PC-3 (cell line): ENCODE measurements at places on chromosomes 3 and 15.

DNA sequence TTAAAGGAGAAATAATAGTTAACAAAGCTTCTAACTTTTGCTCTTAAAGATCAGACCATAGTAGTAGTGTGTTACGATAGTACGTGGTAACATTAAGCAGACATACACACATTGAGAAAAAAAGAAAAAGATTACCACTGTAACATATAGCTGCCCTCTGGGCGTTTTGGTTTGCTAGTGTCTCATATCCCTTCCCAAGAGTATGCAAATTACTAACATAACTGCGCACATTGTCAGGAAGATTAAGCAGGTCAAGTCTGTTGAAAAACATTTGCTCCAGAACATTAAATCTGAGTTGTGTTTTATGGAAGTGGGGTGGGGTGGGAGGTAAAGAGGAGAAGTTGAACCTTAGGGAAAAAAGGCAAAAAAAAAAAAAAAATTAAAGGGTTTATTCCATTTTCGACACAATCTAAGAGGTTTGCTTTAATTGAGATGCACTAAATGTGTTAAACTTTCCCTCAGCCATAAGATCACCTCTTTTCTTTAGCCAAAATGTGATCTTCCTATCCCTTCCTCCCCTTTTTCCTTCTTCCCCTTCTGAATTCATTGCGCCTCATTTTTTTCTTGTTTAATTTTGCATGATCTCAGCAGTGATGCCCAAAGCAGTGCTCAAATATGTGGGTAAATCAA is 1.5 kb upstream of the LRIG1 start:
- no peak overlapping the region for H3K27ac ChIP-seq
- no peaks in the 10 kb centered on the region for H3K27me3 ChIP-seq
- no peaks in the 10 kb centered on the region for H3K4me1 ChIP-seq

DNA sequence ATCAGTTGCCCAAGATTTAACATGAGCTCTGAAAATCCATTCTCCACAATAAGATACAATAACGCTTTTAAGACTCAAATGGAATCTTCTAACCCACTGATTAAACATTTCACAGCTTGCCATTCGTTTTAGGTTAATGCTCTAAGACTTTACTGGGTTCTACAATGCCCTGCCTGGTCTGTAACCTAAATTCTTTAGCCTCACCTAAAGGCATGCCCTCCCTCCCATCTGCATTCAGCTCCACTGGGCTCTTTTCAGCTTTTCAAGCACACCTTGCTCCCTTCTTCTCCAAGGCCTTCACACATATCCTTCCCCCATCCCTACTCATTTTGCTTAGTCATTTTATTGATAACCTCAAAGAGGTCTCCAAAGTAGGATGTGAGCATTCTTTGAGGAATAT is 290.9 kb downstream of the LSAMP start:
- no peaks in the 10 kb centered on the region for H3K27me3 ChIP-seq
- H3K4me3 ChIP-seq, result no peak overlapping the region
- no peak for DNase-seq
- no peaks in the 10 kb centered on the region for H3K36me3 ChIP-seq
- H3K4me1 ChIP-seq, result no peaks in the 10 kb centered on the region

- H3K4me1 ChIP-seq, result peaks cover 36% of the 10 kb centered on the region
- no peaks in the 10 kb centered on the region for H3K36me3 ChIP-seq
- H3K27me3 ChIP-seq, result no peaks in the 10 kb centered on the region
- H3K4me3 ChIP-seq, result no peak overlapping the region
- DNase-seq, result peak; percentile 30
These were observed 598.7 kb upstream of the TGFBR2 start for GRCh38 chr3:30007668-30008067.

GRCh38 chr3:139638518-139638917 is 39.3 kb downstream of the NMNAT3 start:
- no peaks in the 10 kb centered on the region for H3K36me3 ChIP-seq
- DNase-seq, result no peak
- no peak overlapping the region for H3K4me3 ChIP-seq
- H3K27ac ChIP-seq, result no peak overlapping the region
- H3K4me1 ChIP-seq, result no peaks in the 10 kb centered on the region

DNA sequence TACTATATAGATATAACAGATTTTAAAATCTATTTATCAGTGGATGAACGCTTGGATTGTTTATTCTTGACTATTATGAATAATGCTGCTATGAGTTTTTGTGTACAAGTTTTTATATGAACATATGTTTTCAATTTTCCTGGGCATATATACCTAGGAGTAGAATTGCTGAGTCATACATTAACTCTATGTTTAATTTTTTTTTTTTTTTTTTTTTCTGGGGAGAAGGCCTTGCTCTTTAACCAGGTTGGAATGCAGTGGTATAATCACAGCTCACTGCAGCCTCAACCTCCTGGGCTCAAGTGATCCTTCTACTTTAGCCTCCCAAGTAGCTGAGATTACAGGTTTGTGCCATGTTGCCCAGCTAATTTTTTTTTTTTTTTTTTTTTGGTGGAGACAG is 9.1 kb downstream of the CIDEC start:
- H3K36me3 ChIP-seq, result no peaks in the 10 kb centered on the region
- peak overlapping the region; percentile 54 for H3K27ac ChIP-seq
- H3K4me1 ChIP-seq, result peaks cover 20% of the 10 kb centered on the region
- no peaks in the 10 kb centered on the region for H3K27me3 ChIP-seq
- no peak overlapping the region for H3K4me3 ChIP-seq

- H3K27ac ChIP-seq, result no peak overlapping the region
- H3K36me3 ChIP-seq, result no peaks in the 10 kb centered on the region
- peaks cover 17% of the 10 kb centered on the region for H3K4me1 ChIP-seq
- H3K4me3 ChIP-seq, result no peak overlapping the region
- DNase-seq, result no peak
These were observed 4.6 kb downstream of the ATP11B start for GRCh38 chr3:182797876-182798275.

DNA sequence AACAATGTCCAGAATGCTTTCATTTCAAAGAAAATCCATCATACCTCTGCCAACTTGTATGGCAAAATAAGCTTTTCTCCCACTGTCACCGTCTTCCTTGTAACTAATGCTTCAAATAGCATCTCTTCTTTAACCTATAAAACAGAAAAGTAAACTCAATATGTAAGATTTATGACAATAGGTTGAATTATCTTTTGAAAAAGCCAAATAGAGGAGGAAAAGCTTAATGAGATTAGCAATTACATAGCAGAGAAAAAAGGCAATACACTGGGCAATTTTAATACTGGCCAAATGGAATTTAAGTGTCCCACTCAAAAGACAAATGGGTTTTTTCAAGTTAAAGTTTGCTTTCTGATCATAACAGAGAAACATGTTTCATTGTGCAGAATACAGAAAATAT is 118.1 kb downstream of the MYO9A start:
- no peaks in the 10 kb centered on the region for H3K4me1 ChIP-seq
- no peaks in the 10 kb centered on the region for H3K27me3 ChIP-seq
- H3K36me3 ChIP-seq, result no peaks in the 10 kb centered on the region
- H3K4me3 ChIP-seq, result no peak overlapping the region
- H3K27ac ChIP-seq, result no peak overlapping the region

- H3K27ac ChIP-seq, result no peak overlapping the region
- no peaks in the 10 kb centered on the region for H3K36me3 ChIP-seq
- no peaks in the 10 kb centered on the region for H3K27me3 ChIP-seq
These were observed 20.9 kb upstream of the VILL start for GRCh38 chr3:37969596-37970100.

DNA sequence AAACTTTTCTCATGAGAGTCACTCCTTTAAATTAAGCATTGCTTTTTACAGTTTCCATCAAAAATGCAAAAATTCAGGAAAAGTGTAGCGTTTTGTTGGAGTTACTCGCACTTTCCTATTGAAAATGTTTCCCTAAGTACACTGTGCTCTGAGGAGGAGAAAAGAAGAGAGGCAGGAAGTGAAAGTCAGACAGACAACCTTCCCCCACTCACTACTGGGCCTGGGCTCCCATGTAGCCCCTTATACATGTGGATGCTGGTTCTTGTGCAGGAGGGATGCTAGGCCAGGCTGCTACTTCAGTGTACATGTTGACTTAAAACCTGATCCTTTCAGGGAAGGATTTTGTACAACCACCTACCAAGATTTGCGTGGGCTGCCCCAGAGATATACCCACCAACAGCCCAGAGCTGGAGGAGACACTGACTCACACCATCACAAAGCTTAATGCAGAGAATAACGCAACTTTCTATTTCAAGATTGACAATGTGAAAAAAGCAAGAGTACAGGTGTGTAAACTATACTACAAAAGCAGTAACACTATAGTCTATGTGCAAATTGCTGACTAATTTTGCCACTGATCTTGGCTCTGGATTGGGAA is 15.1 kb downstream of the KNG1 start:
- H3K27ac ChIP-seq, result no peak overlapping the region
- no peak overlapping the region for H3K4me3 ChIP-seq
- H3K27me3 ChIP-seq, result no peaks in the 10 kb centered on the region
- no peaks in the 10 kb centered on the region for H3K36me3 ChIP-seq
- no peak for DNase-seq

- no peaks in the 10 kb centered on the region for H3K36me3 ChIP-seq
- H3K4me1 ChIP-seq, result no peaks in the 10 kb centered on the region
- no peak overlapping the region for H3K27ac ChIP-seq
- no peak overlapping the region for H3K4me3 ChIP-seq
These were observed 537.3 kb upstream of the TGFBR2 start for GRCh38 chr3:30069056-30069455.

- no peak for DNase-seq
- H3K4me3 ChIP-seq, result no peak overlapping the region
- H3K27ac ChIP-seq, result no peak overlapping the region
- no peaks in the 10 kb centered on the region for H3K27me3 ChIP-seq
These were observed 11.9 kb downstream of the POMGNT2 start for GRCh38 chr3:43093974-43094373.

GRCh38 chr3:9897408-9898372 is 5.0 kb upstream of the IL17RE start:
- peak overlapping the region; percentile 46 for H3K4me3 ChIP-seq
- peak; percentile 99 for DNase-seq
- peak overlapping the region; percentile 93 for H3K27ac ChIP-seq
- no peaks in the 10 kb centered on the region for H3K27me3 ChIP-seq
- peaks cover 13% of the 10 kb centered on the region; the same call in 1 of the 2 replicates for H3K36me3 ChIP-seq
- H3K4me1 ChIP-seq, result peaks cover 57% of the 10 kb centered on the region

GRCh38 chr3:163043074-163043473 is 1546.5 kb downstream of the OTOL1 start:
- peak; percentile 62 for DNase-seq
- no peaks in the 10 kb centered on the region for H3K4me1 ChIP-seq
- H3K27me3 ChIP-seq, result no peaks in the 10 kb centered on the region
- H3K27ac ChIP-seq, result no peak overlapping the region

- no peak overlapping the region for H3K4me3 ChIP-seq
- peaks cover 40% of the 10 kb centered on the region for H3K4me1 ChIP-seq
- DNase-seq, result no peak
These were observed 3.3 kb downstream of the NDUFAF3 start for GRCh38 chr3:49025005-49025792.

DNA sequence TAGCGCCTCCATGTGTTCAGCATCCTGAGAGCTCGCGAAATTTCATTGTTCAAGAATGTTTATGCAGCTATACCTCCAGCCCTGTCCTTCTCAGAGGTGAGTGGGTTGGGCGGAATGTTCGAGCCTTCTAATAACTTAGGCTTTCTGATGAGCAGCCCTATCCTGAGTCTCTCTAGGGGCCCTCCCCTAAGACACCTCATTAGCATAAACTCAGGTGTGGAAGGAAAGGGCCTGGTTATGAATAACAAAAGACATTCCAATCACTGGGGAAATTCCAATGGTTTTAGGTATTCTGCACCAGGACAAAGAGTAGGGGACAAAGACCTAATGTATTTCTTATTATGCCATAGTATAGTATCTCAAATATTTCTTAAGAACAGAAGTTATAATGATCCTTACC is 138.1 kb upstream of the PDZRN3 start:
- no peaks in the 10 kb centered on the region for H3K36me3 ChIP-seq
- H3K27me3 ChIP-seq, result no peaks in the 10 kb centered on the region
- H3K4me3 ChIP-seq, result no peak overlapping the region
- H3K4me1 ChIP-seq, result no peaks in the 10 kb centered on the region

DNA sequence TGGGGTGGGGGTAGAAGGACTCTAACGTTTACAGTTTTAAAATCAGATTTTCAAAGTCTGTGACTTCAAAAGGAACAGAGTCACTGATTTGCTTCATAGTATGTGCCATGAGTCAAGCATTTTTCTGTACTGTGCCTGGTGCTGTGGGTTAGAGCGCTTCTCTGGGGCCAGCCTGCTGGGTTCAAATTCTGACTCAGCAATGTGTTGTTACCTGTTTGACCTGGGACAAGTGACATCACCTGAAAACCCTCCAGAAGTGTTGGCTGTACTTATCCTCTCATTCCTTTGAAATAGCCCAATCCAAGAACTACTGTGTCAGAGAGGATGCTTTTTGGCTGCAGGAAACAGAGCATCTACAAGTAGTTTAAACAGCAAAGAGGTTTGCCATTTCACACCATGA is 101.7 kb downstream of the LSM3 start:
- H3K27ac ChIP-seq, result no peak overlapping the region
- no peaks in the 10 kb centered on the region for H3K4me1 ChIP-seq
- H3K27me3 ChIP-seq, result no peaks in the 10 kb centered on the region
- H3K4me3 ChIP-seq, result no peak overlapping the region
- no peaks in the 10 kb centered on the region for H3K36me3 ChIP-seq

DNA sequence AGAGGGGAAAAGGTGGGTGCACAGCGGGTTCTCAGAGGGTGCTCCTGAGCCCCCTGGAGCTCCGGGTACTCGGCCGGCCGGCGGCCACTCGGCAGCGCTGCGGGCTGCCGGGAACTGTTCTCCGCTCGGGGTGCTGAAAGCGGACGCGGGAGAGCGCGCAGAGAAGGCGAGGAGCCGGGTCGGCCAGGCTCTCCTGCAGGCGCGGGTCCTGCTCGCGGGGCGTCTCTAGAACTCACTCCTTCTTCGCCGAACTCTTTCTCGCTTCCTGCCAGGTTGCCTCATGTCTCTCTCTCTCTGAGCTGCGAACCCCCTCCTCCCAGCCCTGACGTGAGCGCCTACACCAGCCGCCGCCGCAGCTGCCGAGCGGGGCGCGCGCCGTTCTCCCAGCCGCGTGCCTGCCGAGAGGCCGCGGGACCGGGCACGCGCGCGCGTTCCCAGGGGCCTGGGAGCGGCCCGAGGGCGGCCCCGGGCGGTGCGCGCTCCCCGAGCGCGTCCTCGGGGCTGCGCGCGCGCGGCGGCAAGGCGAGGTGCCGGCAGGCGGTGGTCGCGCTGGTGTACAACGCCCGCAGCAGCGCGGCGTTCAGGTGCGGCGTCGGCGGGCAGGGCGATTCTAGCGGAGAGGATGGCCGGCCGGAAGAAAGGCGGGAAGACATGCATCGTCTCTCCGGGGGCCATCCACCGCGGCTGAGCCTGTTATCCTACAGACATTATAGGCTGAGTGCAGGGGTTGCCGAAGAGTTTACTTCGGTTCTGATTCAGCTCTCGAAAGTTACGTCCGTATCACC is at the start of gene PEX5L:
Gene PEX5L (minus strand): TSS at position 267 of the 785 bp plus-strand sequence. CDS start 338 bp downstream, outside the sequence.
- H3K4me1 ChIP-seq, result no peaks in the 10 kb centered on the region
- H3K4me3 ChIP-seq, result peak within 1 kb of the TSS; percentile 65
- DNase-seq, result peak; percentile 77
- no peak within 1 kb of the TSS for H3K27ac ChIP-seq
